ENCODE measurements at places on chromosomes 1 and 21.

DNA sequence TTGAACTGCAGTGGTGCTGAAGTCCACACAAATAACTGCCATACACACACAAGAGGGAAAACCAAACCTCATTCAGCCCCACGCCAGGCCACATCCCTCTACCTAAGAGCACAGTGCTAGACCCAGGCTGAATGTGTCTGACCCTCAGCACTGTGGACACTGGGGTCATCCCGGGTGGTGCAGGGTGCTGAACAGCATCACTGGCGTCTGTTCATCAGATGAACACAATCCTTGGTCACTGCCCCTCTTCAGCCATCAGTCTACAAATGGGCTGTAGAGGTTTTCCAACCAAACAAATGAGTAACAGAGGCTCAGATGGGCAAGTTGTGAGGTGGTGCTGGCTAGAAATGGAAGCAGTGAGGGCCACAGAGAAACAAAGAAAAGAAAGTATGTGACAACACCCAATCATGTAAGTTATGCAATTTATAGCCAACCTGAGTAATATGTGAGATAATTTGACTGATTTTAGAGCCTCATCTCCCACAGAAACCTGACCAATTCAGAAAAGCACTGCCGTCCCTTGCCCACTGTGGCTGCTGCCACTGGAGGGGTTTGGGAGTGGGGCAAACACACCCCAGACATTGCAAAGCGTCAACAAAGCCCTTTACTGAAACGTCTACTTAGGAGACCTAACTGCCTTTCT is 27.9 kb downstream of the GNB1 start:
- DNase-seq: no peak

- no peak for DNase-seq
Measured at GRCh38 chr1:110224240-110224995, 14.3 kb downstream of the KCNC4 start.

DNA sequence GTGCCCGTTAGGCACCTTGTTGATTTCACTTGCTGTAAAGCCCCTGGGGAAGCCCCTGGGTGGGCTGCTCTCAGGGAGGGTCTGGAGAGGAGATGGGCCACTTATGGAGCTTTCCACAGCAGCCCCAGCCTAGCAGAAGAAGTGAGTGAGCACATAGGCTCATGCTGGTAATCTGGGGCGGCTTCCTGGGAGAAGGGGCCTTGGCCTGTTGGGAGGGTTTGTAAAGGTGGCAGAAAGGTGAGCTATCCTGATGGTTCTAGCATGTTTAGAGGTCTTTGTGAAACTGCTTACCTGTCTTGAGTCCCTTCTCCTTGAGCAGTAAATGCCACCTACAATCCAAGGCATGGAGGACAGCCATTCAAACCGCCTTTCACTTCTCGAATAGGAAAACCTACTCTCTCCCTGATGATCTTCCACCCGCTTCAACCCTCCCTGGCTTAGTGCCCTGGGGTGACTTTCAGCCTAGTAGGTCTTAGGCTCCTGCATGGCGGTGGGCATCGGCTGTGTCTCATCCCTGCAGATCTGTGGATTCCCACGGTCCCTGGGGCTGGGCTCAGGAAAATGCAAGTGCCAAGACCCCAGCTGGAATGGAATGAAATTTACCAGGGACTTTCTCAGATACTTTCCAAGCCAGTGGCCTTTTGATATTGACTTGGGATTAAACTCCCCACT is 87.6 kb upstream of the SELENON start:
- no peak for DNase-seq

DNA sequence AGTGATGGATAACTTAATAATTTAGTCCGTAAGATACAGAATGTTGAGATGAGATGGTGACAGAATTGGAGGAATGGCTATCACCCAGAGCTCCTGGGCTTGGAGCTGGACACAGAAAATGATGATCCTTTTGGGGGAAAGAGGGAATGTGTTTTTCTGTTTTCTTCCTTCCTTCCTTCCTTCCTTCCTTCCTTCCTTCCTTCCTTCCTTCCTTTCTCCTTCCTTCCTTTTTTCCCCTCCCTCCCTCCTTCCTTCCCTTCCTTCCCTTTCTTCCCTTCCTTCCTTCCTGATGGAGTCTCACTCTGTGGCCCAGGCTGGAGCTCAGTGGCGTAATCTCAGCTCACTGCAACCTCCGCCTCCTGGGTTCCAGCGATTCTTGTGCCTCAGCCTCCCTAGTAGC is 2.8 kb upstream of the GPR137B start:
- no peak for DNase-seq

DNA sequence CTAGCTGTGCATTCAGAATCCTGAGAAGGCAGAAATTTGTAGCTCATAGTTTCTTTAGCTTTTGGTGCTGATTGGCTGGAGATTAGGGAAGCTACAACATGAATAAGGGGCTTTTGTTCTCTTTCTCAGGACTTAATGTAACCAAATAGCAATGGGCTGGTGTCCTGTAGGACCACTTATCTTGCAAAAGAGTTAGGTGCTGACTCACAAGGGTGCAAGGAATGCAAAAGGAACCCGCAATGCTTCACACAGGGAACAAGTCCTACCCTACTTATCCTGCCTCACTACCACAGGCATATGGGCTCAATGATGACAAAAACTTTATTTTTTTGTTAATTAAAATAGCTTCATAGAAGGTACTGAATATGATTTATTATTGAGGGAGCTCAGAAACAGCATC is 541.5 kb downstream of the AMY1C start:
- no peak for DNase-seq

DNA sequence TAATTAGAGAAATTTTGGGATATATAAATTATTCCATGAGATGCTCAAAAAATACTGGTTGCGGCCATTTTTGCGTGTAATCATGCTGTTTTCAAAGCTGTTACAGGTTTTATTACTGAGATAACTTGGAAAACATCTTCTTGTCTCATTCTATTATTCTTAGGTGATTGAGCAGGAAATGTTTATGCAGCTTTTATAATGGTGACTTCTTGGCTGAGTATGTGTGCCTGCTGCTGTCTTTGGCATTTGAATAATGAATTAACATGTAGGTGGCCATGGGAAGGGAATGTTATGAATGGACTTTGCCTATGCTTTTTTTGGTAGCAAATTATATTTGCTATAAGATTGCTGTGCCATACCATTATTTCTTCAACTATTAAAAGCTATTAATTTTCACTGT is 52.5 kb downstream of the RASAL2 start:
- no peak for DNase-seq

DNA sequence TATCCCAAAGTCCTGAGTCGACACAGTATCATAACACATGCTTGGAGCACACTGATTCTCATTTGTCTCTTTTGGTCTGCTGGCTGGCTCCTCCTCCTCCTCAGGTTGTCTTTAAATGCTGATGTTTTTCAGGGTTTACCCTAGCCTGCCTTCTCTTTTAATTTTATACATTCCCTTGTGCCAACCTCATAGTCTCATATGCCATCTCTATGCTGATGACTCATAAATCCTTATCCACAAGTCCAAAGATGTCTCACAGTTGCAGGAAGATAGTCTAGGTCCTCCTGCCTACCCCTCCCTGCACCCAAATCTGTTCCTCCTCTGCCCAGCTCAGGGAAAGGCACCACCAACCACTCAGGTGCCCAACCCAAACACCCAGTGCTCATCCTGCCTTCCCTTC is 108.3 kb downstream of the SIPA1L2 start:
- no peak for DNase-seq

GRCh38 chr1:107434361-107434693 is 293.5 kb downstream of the NTNG1 start:
- DNase-seq: no peak

GRCh38 chr1:174322202-174322862 is 125.4 kb upstream of the GPR52 start:
- no peak for DNase-seq

- DNase-seq: peak; percentile 61
Measured at GRCh38 chr1:247322849-247323586, 8.6 kb downstream of the ZNF496 start.

DNA sequence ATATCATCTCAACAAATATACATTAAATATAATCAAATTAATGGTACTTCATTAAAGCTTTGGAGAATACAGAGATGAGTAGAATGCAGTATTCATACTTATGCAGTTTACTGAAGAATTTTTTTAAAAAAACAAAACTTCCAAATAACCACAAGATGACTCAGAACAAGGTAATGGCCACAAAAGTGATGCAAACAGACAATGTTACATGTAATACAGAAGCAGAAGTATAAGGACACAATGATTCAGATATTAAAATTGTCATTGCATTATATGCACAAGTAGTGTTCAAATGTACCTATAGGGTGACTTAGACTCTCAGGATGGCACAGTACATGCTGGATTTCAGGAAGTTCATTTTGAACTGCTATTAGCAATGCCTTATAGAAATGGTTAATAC is 227.2 kb upstream of the ST6GALNAC5 start:
- DNase-seq: no peak

DNA sequence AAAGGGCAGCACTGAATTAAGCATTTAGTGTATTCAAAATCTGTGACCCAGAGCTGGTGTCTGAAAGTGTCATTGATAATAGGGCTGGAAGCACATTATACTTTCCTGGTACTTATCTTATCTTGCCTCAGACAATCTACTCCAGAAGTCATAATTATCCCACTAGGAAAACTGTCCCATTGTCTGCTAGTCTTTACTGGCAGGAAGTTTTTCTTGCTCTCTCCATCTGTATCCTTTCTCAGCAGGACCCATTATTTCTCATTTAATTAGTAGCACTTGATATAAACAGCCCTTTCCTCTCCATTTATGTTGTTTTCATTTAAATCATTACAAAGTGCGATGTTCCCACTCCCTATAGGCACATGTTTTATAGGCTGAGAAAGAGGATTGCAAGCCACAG is 36.5 kb upstream of the BARHL2 start:
- DNase-seq: no peak

- no peak for DNase-seq
Measured at GRCh38 chr1:14326857-14327256, 271.6 kb upstream of the KAZN start.

DNA sequence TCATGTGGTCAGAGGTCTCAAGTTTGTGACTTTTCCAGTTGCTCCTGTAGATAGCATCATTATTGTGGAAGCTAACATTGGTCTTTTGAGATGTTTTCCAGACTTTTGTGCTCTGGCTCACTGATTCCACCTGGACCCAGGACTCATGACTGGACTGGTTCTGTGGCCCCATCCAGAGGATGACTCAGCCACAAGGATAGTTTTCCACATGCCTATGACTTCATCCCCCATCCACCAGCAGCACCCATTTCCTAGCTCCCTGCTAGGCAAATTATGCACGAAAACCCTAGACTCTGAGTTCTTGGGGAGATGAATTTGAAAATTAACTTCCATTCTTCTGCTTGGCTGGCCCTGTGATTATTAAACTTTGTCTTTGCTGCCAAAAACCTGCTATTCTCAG is 949.3 kb downstream of the MRPL39 start:
- no peak for DNase-seq

DNA sequence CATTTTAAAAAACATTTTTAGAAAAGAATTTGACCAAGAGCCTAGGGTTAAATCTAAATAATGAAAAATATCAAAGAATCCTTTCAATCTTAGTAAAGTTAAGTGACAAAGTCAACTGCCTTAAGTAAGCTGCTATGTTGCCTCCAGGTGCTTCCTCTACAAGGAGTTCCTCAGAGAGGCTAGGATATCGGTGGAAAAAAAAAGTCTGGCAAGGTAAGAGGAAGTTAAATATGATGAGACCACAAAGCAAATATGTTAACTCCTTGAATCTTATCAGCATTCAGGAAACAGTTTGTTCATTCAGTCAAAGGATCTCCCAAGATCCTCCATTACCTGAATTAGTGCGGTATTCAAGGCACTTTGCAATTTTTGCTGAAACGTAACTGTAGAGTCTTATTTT is 563.5 kb downstream of the PTPRC start:
- DNase-seq: no peak

- no peak for DNase-seq
Measured at GRCh38 chr1:6180707-6181311, 688 bp upstream of the CHD5 start.

Measured in activated CD4-positive, alpha-beta T cell treated with anti-CD3 and anti-CD28 coated beads, Interleukin-2, amount 10 ng/mL, durations not matched to agents 24 days and 14 days (primary cell).